ENCODE measurements at places on chromosomes 13 and 19. TPM values are rescaled to one million over a fixed set of nuclear protein-coding genes. Genes with fewer than 3 reads are reported as not detected.

DNA sequence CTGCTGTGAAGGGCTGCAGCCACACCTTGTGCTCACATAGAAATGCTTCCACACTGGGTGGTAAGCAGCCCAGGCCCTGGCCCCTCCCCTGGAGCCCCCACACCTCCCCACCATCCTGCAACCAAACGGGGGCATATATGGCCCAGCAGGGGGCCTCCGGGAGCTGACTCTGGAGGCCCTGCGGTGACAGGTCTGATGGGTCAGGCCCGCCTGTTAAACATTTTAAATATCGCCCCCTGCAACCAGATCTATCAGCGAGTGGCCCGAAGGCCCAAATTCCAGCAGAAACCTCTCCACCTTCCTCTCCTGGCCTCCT, 48.0 kb upstream of the KATNAL1 start:
- H3K36me3 ChIP-seq = no peaks in the 10 kb centered on the region
- no peak overlapping the region for H3K4me3 ChIP-seq
- no peaks in the 10 kb centered on the region for H3K4me1 ChIP-seq
- H3K27ac ChIP-seq = no peak overlapping the region
- no peaks in the 10 kb centered on the region for H3K27me3 ChIP-seq

GRCh38 chr13:98839856-98840769, 87.6 kb upstream of the SLC15A1 start:
- no peak overlapping the region for H3K27ac ChIP-seq
- DNase-seq = peak; percentile 70
- H3K36me3 ChIP-seq = peaks cover 3% of the 10 kb centered on the region
- H3K27me3 ChIP-seq = no peaks in the 10 kb centered on the region

SIGLEC8 gene
- total RNA-seq = 1.8 TPM

ERICH4 gene
- not detected for total RNA-seq

- no peaks in the 10 kb centered on the region for H3K4me1 ChIP-seq
- H3K27ac ChIP-seq = peak overlapping the region; percentile 74
- no peaks in the 10 kb centered on the region for H3K36me3 ChIP-seq
- peak; percentile 95 for DNase-seq
- peaks cover 33% of the 10 kb centered on the region for H3K27me3 ChIP-seq
These were observed 1.5 kb upstream of the SLC17A7 start for GRCh38 chr19:49442771-49443365.

FAM216B gene
- total RNA-seq = 0.09 TPM

ZIC2 gene
- total RNA-seq = 1.4 TPM

DNA sequence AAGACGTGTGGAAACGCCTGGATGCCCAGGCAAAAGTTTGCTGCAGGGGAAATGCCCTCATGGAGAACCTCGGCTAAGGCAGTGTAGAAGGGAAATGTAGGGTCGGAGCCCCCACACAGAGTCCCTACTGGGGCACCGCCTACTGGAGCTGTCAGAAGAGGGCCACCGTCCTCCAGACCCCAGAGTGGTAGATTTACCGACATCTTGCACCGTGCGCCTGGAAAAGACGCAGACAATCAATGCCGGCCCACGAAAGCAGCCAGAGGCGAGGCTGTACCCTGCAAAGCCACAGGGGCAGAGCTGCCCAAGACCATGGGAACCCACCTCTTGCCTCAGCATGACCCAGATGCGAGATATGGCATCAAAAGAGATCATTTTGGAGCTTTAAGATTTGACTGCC, 7.0 kb upstream of the EDNRB start:
- DNase-seq = no peak
- no peaks in the 10 kb centered on the region for H3K4me1 ChIP-seq
- H3K27me3 ChIP-seq = no peaks in the 10 kb centered on the region
- no peaks in the 10 kb centered on the region for H3K36me3 ChIP-seq
- H3K4me3 ChIP-seq = no peak overlapping the region

DNA sequence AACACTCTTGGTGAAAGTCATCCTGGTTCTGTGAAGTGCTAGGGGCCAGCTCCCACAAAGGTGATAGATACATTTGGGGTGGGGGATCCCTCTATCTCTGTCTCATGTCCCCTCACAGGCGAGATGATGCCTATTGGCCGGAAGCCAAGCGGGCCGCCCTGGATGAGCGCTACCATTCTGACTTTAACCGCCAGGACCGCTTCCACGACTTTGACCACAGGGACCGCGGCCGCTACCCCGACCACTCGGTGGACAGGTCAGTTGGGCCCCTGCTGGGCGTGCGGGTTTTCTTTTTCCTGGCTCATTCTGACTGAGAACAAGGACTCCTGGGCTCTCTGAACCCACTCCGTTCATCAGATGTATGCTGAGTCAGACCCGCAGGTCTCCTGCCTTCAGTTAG, 16.4 kb downstream of the MICOS13 start:
- peaks cover 53% of the 10 kb centered on the region for H3K36me3 ChIP-seq
- H3K27me3 ChIP-seq = no peaks in the 10 kb centered on the region

- H3K4me1 ChIP-seq = no peaks in the 10 kb centered on the region
- H3K27ac ChIP-seq = no peak overlapping the region
- H3K27me3 ChIP-seq = no peaks in the 10 kb centered on the region
- H3K36me3 ChIP-seq = no peaks in the 10 kb centered on the region
- H3K4me3 ChIP-seq = no peak overlapping the region
These were observed 1210.2 kb upstream of the ATXN8OS start for GRCh38 chr13:68897331-68897928.

- H3K27me3 ChIP-seq = no peaks in the 10 kb centered on the region
- no peak overlapping the region for H3K4me3 ChIP-seq
- H3K4me1 ChIP-seq = no peaks in the 10 kb centered on the region
- no peaks in the 10 kb centered on the region for H3K36me3 ChIP-seq
These were observed 1019.0 kb downstream of the DIAPH3 start for GRCh38 chr13:59144700-59145099.

DNA sequence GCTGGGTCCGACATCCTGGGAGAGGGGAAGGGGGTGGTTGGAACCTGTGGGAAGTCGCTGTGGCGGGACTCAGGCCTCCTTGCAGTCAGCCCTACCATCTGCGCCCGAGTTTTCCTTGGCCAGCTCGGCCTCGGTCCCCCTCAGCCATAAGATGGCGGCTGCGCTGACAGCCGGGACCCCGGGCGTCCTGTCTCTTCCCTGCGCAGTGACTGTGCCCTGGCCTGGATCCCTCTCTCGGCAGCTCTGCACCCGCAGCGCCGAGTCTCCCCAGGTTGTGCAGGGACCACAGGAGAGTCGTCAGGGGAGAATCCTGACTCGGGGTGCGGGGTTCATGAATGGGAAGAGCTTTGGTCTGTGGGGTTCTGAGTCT, 345 bp downstream of the ZNF257 start:
- no peaks in the 10 kb centered on the region for H3K4me1 ChIP-seq
- DNase-seq = no peak
- H3K27ac ChIP-seq = no peak overlapping the region
- no peaks in the 10 kb centered on the region for H3K27me3 ChIP-seq

DNA sequence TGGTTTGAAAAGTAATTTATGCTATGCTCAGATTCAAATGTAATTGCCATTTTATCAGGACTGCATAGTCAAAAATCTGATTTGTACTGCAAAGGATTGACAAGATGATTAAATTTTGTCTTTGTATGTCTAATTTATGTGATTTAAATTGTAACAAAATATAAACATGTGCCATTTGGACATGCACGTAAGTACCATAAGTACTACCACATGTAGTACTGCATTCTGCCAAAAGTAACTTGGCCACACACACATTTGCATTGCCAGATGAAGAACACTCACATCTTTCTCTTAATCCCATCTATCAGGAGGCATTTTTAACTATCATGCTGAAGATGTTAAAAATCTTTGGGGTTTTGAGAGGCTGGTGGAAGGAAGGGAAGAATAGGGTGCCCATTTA, 133.3 kb downstream of the KLF12 start:
- no peaks in the 10 kb centered on the region for H3K27me3 ChIP-seq
- no peak for DNase-seq
- no peak overlapping the region for H3K27ac ChIP-seq
- no peak overlapping the region for H3K4me3 ChIP-seq
- no peaks in the 10 kb centered on the region for H3K4me1 ChIP-seq

- H3K4me1 ChIP-seq = no peaks in the 10 kb centered on the region
- H3K36me3 ChIP-seq = no peaks in the 10 kb centered on the region
- no peak overlapping the region for H3K27ac ChIP-seq
- H3K27me3 ChIP-seq = no peaks in the 10 kb centered on the region
These were observed 80.8 kb downstream of the FREM2 start for GRCh38 chr13:38767506-38768265.

DNA sequence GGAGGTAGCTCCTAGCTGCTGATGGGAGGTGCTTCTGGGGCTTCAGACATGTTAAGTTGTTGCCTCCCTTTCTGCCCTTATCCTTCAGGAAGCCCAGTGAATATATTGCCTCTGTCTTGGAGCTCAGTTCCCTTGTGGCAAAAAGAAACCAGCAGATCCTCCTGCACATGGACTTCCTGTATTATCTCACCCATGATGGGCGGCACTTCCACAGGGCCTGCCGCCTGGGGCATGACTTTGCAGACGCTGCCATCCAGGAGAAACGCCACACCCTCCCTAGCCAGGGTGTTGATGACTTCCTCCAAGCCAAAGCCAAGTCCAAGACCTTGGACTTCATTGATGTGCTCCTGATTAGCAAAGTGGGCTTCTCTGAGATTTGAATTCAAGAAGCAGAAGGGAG, 6.0 kb upstream of the CYP4F12 start:
- no peaks in the 10 kb centered on the region for H3K4me1 ChIP-seq
- no peak for DNase-seq
- no peak overlapping the region for H3K27ac ChIP-seq

DNA sequence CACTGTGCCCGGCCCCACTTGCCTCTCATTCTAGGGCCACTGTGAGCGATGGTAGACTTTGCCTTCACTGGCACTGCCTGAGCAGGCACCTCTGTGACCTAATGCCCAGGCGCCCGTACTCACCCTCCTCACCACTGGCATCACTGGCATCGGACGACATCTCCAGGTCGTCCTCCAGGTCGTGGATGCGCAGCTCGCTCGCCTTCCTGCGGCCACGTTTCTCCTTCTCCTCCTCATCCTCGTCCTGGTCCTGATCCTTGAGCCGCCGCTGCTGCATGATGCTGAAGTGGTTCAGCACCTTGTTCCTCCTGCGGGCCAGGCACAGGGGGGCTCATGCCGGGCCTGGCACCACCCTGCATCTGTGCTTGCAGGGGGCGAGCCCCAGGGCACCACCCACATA, 7.5 kb upstream of the PSPN start:
- H3K4me1 ChIP-seq = peaks cover 2% of the 10 kb centered on the region
- no peak for DNase-seq
- H3K27ac ChIP-seq = no peak overlapping the region
- no peak overlapping the region for H3K4me3 ChIP-seq
- H3K27me3 ChIP-seq = no peaks in the 10 kb centered on the region

DNA sequence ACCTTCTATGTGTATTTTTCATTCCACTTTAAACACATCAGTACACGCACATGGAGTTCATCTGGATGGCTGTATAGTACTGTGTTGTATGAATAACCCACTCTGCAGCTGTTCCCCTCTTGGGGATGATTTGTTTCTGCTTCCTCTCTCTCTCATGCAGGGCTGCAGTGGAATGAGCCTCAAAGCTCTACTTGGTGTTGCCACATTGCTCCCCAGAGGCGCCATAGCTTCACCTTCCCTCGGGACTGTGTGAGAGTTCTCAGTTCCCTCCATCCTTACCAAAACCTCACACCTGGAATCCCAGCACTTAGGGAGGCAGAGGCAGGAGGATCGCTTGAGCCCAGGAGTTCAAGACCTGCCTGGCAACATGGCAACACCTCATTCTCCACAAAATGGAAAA, 28.4 kb upstream of the GPR183 start:
- DNase-seq = no peak
- H3K27me3 ChIP-seq = no peaks in the 10 kb centered on the region
- no peak overlapping the region for H3K4me3 ChIP-seq
- no peak overlapping the region for H3K27ac ChIP-seq

GRCh38 chr13:93388701-93389100, 162.1 kb downstream of the GPC6 start:
- DNase-seq = no peak
- H3K4me1 ChIP-seq = no peaks in the 10 kb centered on the region
- no peak overlapping the region for H3K27ac ChIP-seq
- H3K27me3 ChIP-seq = no peaks in the 10 kb centered on the region
- H3K4me3 ChIP-seq = no peak overlapping the region

DNA sequence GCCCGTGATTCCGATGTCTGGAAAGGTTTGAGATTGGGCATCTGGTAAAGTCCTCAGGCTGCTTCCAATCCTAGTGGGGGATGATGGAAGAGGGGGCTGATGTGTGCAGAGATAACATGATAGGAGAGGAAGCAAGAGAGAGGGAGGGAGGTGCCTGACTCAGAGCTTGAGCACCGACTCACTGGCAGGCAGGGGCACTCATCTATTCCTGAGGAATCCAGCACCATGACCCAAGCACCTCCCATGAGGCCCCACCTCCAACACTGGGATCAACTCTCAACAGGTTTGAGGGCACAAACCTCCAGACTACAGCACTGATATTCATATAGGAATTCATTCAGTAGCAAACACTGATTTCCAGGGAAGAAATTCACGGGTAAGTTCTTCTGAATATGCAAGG, 5.6 kb upstream of the SIGLEC9 start:
- no peaks in the 10 kb centered on the region for H3K27me3 ChIP-seq
- no peaks in the 10 kb centered on the region for H3K36me3 ChIP-seq
- DNase-seq = no peak
- H3K27ac ChIP-seq = no peak overlapping the region

KLK14 gene
- 0.22 TPM for total RNA-seq

GRCh38 chr19:17511724-17512573, 500 bp downstream of the PGLS start:
- H3K27me3 ChIP-seq = no peaks in the 10 kb centered on the region
- no peaks in the 10 kb centered on the region for H3K4me1 ChIP-seq
- H3K36me3 ChIP-seq = no peaks in the 10 kb centered on the region
- DNase-seq = peak; percentile 97
- peak overlapping the region; percentile 71 for H3K4me3 ChIP-seq
- H3K27ac ChIP-seq = peak overlapping the region; percentile 99

GSX1 gene
- not detected for total RNA-seq

- no peak overlapping the region for H3K4me3 ChIP-seq
- H3K27ac ChIP-seq = no peak overlapping the region
- peaks cover 9% of the 10 kb centered on the region for H3K4me1 ChIP-seq
These were observed 2.5 kb downstream of the NPAS1 start for GRCh38 chr19:47022140-47022536.

- H3K4me1 ChIP-seq = peaks cover 2% of the 10 kb centered on the region
- no peak for DNase-seq
- peaks cover 8% of the 10 kb centered on the region for H3K36me3 ChIP-seq
- H3K4me3 ChIP-seq = no peak overlapping the region
These were observed 79.3 kb upstream of the GPR183 start for GRCh38 chr13:99386495-99386894.

DNA sequence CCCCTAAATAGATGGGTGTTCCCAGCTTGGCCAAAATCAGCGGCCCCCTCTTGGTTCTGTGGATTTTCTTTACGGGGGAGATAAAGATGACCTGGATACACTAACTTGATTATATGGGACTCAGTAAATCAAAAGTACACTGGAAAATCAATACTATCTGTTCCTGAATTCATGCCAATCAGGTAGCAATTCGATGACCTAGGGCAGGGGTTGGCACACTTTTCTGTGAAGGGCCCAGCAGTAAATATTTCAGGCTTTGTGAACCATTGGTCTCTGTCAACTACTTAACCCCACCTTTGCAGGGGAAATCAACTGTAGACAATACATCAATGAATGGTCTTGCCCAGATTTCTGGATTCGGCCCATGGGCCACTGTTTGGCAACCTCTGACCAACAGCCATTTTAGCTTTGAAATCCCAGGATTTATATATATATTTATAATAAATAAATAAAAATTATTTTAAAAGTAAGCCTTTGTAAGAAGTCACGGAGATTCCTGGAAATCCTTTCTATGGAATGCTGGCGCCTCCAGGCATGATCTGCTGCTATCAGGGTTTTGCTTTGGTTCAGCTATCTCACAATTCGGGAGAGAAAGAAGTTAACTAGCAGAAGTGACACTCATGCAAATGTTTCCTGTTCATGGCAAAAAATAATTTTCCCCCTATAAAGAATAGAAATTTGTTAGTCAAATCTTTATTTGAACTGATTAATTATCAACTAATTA, 32.8 kb downstream of the SLC15A1 start:
- H3K27ac ChIP-seq = no peak overlapping the region
- H3K4me1 ChIP-seq = no peaks in the 10 kb centered on the region
- H3K36me3 ChIP-seq = no peaks in the 10 kb centered on the region
- H3K27me3 ChIP-seq = no peaks in the 10 kb centered on the region
- no peak overlapping the region for H3K4me3 ChIP-seq

SLC15A1 gene
- total RNA-seq = 10.2 TPM
